ENCODE measurements at places on chromosomes 7 and 10. TPM values are rescaled to one million over a fixed set of nuclear protein-coding genes. Genes with fewer than 3 reads are reported as not detected.

DNA sequence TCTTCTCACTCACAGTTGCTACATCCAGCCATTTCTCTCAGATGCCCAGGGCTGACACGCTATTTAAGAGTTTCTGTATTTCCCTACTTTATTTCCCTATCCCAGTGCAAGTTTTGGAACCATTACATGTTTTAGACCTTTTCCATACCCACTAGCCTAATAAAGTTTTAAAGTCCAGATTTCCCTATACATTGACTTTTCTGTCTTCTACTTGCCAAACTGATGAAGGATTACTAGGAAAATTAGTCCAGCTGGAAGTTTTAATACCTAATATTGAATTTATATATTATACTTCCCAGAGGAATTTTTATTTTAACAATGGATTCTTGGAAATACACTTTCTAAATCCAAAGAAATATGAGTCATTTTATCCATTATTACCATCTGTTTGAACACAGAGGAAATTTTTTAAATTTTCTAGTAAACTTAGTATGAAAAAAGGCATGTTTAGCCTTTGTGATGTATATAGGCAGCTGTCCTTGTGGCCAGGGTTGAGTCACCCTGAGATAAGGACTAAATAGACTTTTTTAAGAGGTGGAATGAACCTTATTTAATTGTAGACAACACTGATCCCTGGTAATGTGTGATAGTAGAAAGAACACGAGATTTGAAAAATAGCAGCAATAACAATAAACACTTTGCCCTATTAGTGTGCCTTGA is 205.0 kb downstream of the TFEC start:
- no peak for DNase-seq

DNA sequence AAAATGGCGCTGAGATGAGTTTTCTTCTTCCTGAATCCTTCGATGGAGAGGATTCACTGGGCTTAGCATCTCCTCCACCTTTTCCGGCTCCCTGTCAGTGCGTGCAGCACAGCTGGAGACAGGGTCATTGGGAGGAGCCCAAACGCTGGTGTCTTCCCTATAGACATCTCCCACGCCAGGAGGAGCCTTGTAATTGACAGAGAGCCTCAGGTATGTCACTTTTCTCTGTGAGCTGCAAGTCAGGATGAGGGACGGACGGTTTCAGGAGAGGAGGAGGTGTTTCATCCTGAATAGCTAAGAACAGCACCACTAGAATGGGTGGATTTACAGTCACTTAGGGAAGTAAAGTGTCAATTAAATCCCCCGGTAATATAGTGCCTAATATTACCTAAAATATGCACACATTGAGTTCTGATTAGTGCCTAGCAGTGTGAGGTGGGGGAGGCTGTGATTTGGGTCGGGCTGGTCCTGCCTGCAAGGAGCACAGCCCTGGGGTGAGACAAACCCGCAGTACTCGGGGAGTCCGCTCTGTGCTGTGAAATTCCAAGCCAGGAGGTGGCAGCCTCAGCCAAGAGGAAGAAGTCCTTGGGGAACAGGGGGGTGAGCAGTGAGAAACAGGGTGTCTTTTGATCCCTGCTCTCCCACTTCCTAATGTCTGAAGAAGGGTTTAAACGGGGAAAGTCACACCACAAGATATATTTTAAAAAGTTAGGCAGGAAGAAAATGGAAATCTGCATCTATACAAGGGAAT is 28.2 kb downstream of the IL15RA start:
- no peak for DNase-seq

- no peak for DNase-seq
Observed at GRCh38 chr10:70169649-70170364, 507 bp downstream of the SAR1A start.

DNA sequence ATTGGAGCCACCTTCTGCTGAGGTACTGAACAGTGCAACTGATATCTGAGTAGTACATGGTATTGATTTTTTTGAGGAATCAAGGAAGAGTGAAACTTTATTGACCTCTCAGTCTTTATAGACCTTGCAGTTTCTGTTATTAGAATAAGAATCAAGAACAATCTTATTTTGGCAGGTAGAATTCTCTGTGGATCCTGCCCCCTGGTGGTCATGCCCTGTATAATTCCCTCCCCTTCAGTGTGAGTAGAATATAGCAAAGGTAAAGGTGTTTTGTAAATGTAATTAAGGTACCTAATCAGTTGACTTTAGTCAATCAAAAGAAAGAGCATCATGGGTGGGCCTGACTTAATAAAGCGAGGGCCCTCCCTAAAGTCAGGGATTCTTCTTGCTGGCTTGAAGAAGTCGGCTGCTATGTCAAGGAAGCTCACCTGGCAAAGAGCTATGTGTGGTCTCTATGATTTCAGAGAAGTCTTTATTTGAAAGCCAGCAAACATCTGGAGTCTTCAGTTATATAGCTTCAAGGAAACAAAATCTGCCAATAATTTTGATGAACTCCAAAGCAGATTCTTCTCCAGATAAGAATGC is 142.8 kb downstream of the LSM5 start:
- no peak for DNase-seq

- DNase-seq = no peak
Observed at GRCh38 chr7:15821484-15822427, 135.3 kb upstream of the MEOX2 start.

GRCh38 chr10:116615199-116615776 is 5.5 kb upstream of the PNLIPRP2 start:
- no peak for DNase-seq

GRCh38 chr10:126432507-126432906 is 44.2 kb upstream of the ADAM12 start:
- DNase-seq = no peak

GRCh38 chr7:65379318-65379717 is 5.7 kb downstream of the ZNF92 start:
- DNase-seq = no peak

- DNase-seq = no peak
Observed at GRCh38 chr7:156456032-156456431, 184.5 kb upstream of the RNF32 start.

DNA sequence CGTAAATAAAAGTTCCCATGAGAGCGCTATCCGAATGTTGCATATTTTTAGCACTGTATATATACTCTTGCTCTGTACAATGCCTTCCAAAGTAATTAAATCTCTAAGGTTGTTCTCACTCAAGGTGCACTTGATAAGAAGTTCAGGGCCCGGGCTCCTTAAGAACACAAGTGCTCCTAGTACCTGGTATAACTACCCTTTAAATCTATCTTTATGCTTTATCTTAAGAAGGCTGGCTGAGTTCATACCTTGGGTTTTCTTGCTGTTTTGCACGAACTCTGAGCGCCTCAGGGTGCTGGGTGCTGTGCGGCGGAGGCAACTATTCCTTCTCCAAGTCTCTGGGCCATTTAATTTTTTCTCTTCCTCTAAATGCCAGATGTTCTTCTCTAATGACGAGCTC is 80.4 kb downstream of the DNMBP start:
- no peak for DNase-seq

DNA sequence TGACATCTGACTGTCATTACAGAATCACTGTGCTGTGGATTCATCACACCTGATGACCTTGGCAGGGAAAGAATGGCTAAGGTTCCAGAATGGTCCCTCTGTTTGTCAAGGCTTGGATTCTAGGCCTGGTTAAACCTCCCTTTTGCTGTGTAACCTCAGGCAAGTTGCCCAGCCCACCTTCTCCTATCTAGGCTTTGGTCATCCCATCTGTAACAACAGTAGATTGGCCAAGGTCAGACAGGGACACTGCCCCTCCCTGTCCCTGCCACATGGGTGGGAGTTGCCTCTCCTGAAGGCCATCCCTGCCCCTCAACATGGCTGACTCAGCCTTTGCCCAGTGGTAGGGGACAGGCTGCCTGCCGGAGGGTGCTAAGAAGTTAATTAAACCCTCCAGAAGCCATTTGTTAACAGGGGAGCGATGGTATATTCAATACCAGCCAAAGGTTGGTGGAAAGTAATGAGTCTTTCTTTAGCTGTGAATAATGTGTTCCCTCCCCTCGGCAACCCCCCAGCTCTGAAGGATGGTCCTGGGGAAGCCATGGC is 149.8 kb upstream of the PCBD1 start:
- DNase-seq = no peak

GRCh38 chr10:128908099-128908498 is 558.9 kb upstream of the MGMT start:
- no peak for DNase-seq

DNA sequence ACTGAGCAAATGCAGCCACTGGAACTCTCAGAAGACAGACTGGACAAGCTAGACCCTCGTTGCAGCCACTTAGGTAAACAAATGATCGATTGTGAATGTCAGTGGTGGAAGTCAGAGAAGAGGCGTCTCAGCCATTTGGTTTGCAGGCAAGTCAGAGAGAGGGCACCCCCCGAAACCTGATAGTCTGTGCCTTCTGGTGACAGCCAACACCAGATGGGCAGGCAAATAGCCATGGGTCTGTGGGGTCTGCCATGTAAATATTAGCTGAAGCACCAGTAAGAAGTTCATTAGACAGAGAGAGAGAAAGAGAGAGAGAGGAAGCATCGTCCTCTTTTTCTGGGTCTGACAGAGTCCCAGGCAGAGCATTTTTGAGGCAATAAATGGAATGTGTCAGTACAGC is 5.4 kb downstream of the PPP1R17 start:
- DNase-seq = no peak

- no peak for DNase-seq
Observed at GRCh38 chr10:72122221-72122620, 33.9 kb upstream of the SPOCK2 start.

DNA sequence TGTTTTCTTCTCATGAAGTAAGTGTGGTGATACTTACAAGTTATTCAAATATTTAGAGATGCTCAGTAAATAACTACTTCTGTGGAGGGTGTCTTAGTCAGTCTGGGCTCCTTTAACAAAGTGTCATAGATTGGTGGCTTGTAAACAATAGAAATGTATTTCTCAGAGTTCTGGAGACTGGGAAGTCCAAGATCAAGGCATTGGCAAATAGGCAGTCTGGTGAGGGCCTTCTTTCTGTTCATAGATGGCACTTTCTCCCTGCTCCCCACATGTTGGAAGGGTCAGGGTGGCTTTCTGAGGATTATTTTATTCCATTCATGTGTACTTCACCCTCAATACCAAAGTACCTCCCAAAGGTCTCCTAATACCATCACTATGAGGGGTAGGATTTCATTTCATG is 18.4 kb downstream of the RPA3 start:
- no peak for DNase-seq

DNA sequence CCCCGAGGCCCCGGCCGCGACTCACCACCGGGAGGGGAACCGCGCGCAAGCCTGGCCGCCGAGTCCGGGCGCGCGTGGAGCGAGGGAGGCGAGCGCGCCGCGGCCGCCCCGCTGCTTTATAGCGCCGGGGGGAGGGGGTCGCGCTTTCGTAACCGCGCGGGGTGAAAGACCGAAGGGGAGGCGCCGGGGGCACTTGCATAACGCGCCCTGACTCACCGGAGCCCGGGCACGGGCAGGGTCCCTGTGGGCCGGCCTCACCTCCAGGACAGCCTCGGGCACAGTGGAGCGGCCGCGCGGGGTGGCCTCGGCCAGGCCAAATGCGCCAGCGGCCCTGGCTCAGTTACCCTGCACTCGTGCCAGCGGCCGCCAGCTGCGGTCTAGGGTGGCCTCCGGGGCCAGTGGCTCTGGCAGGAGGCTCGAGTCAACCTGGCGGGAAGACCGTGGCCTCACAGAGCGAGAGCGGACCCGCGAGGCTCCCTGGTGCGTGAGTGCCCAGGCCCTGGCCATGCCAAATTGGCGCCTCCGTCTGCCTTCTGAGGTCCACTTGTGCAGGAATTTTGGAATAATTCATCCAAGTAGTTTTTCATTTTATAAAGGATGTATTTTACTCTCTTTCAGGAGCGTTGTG is at the start of gene RBP4:
Gene RBP4 (minus strand): TSS at position 90 of the 628 bp plus-strand sequence. CDS start 207 bp downstream, outside the sequence.
- no peak for DNase-seq

DNA sequence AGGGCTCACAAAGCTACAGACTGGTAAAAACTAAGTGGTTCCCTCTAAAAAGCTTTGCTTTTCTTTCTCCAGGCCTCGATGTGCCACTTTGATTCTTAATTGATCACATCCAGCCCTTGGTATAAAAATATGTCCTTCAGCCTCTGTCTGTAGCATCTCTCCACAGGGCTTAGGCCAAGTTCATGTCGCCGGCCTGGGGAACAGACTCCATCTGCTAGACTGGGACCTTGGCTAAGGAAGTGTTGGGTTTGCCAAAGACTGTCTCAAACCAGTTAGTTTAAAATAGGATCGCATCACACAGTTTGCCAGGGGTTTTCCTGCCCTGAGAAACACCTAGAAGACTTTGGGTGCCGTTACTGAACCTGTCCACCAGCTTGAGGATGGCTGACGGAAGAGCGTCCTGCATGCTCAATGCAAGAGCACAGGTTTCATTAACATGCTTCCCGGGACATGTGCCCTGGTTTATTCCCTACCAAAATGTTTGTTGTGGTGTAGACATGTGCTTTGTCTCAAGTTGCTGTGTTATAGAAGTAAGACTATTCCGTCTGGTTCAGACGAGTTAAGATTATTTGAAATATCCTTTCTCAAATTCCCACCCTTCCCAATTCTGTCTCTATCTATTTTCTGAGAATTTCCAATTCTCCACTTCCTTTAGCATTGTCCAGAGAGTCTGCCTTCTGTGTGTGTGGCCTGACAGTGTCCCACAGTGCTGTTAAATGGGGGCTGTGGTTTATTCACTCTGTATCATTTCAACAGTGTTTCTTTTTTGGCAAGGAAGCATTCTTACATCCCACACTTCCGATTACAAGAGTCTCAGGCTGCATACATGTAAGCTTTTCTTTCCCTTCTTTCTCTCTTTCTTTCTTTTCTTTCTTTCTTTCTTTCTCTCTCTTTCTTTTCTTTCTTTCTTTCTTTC is 334.7 kb downstream of the INHBA start:
- no peak for DNase-seq

DNA sequence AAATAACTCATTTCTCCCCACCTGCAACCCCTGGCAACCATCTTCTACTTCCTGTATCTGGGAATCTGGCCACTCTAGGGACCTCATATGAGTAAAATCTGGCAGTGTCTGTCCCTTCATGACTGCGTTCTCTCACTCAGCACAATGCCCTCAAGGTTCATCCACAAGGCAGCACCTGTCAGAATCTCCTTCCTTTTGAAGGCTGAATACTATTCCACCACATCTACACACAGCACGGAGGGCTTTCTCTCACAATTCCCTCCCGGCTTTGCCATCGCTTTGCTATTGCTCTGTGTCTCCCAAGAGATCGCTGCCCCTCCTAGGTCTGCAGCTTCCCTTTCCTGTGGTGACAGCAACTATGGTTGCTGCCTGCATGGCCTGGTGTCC is 174.7 kb upstream of the RHEB start:
- no peak for DNase-seq

The CADPS2 gene
- not detected for total RNA-seq

The CYP2C19 gene
- total RNA-seq = not detected

The DNAJC12 gene
- 0.31 TPM for total RNA-seq

The NANOS1 gene
- total RNA-seq = 0.15 TPM

The FHIP2A gene
- 16.5 TPM for total RNA-seq
